ENCODE measurements at places on chromosomes 16 and 17.

GRCh38 chr17:73267648-73268537 is 6.2 kb upstream of the CPSF4L start:
- no peak for DNase-seq

DNA sequence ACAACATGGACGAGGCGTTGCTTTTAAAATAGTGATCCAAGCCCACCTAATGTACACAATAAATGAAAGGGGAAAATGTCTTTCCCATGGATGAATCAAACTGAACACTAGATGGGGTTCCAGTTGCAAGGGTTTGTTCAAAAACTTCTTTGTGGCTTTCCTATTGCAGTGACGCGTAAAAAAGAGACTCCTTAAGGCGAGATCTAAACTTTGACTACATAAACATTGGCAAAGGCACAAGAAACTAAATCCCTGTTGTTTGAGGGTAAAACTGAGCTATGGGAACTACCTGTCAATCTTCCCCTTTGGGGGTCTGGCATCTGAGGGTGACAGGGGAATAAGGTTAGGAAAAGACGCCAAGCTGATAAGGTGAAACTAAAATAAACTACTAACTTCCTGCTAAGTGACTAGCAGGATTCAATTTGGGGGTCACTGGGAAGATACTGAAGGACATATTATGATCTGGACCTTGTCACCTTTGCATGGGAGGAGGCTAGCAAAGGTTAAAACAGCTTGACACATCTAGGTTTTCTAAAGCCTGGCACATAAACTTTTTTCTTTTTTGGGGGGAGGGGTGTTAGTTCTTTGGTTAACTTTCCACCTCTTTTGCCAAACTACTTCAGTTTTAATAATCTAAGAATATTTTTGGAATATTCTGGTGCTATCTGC is 4.7 kb downstream of the SALL1 start:
- no peak for DNase-seq

- DNase-seq, result no peak
These were observed 5.6 kb downstream of the ALDH3A1 start for GRCh38 chr17:19742495-19742894.

DNA sequence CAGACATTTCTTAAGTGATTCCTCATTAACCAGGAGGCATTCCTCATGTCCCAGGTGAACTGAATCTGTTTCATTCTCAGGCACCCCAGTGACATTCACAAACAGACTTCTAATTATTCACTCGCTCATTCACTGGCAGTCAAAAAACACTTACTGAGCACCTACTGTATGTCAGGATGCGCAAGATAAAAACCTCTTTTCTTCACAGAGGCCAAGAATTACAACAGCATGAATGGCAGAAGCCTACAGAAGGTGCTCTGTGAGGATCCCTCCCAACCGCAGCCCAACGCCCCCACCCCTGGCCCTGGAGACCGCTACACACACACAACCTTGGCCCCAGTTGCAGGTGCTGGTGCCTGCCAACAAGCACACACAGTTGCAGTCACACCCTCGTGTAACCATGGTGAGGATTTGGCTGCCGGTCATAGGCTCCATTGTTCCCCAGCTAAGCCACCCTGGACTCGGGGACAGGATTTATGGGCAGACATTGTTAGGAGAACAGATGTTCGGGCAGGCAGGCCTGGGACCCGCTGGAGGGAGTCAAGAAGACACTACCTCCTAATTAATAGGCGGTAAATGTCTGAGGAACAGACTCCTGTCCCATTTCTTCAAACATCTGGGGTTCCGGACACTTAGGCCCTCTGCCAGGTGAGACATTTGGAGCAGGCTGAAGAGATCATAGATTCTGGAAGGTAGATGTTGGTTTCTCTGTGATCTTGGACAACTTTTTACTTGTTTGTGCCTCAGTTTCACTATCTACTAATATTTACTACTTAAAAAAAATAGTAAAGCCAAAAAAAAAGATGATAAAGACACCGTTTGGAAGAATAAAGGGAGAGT is 43.2 kb downstream of the CUEDC1 start:
- DNase-seq, result no peak

DNA sequence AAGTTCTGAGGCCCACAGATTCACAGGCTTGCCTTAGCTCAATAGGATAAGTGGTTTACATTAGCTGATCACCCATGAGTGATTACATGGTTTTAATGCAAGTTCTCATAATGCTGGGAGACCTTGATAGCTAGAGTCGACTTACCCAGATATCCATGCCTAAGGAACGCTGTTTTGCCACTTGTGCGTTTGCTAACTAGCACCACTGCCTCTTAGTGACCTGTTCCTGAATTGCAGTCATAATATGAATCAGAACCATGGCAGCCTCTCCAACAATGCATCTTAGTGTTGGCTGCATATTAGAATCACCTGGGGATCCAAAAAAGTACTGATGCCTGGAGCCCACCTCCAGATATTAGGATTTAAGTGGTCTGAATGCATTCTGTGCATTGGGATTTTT is 251.1 kb upstream of the CDH5 start:
- no peak for DNase-seq

GRCh38 chr17:42431758-42432161 is 8.7 kb upstream of the CAVIN1 start:
- DNase-seq, result no peak

DNA sequence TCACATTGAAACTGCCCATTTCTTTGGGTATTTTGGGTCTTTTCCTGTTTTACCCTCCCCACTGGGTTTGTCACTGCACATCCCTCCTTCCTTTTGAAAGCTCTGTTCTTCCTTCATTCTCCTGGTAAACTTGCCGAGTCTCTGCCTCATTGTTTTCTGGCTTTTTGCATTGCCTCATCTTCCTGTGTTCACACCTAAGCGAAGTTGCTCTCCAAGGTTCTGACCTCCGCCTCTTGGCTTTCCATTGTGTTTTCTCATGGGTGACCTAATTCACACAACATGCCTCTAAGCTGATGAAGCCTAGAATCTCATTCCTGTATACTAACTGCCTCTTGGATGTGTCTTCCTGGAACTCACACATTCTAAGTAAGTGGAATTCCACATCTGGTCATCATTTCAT is 1096.1 kb upstream of the EEF2KMT start:
- no peak for DNase-seq

DNA sequence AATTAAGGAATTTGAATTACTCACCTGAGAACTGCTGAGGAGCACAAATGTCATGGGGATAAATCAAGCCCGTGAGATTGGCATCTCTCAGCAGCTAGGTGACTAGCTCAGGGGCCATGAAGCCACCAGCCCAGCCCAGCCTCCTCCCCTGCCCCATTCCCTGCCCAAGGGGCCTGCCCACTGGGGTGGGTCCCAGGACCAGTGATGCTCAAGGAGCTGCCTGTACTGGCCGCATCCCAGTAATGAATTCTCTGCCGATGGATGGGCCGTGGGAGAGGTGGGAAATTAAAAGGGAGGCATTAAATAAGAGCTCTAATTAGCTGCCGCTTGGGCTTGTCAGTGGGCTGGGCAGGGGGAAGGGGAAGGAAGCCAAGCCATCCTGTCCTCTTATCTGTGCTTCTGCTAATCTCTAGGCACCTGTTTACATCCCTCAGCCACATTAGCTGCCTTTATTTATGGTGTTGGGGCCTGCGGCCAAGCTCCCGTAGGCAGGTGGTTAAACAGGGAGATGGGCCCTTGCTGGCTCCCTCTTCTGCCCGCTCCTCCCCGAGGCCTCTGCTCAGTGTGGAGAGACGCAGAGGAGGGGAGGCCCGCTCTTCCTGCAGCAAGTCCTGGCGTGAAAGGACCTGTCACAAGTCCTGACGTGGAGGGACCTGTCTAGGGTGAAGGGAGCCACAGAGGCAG is 48.8 kb downstream of the PIPOX start:
- no peak for DNase-seq

Measured in fibroblast of skin of back (primary cell).